ENCODE measurements at places on chromosomes 12 and 14.

DNA sequence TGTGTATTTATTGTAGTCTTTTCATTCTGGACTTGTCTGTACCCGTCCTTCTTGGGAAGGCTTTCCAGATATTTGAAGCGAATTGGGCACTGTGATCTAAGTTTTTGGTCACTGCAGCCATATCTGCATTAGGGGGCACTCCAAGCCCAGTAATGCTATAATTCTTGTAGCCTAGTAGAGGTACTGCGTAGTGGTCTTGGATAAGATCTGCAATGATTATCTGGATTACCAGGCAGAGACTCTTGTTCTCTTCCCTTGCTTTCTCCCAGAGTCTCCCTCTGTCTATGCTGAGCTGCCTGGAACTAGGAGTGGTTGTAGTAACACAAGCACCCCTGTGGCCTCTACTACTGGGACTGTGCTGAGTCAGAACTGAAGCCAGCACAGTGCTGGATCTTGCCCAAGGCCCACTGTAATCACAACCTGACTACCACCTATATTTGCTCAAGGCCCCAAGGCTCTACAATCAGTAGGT lies 30.0 kb downstream of the SLC38A2 start:
- peak; percentile 33 for DNase-seq

- DNase-seq = no peak
These were observed 143.1 kb downstream of the TPH2 start for GRCh38 chr12:72081777-72082176.

DNA sequence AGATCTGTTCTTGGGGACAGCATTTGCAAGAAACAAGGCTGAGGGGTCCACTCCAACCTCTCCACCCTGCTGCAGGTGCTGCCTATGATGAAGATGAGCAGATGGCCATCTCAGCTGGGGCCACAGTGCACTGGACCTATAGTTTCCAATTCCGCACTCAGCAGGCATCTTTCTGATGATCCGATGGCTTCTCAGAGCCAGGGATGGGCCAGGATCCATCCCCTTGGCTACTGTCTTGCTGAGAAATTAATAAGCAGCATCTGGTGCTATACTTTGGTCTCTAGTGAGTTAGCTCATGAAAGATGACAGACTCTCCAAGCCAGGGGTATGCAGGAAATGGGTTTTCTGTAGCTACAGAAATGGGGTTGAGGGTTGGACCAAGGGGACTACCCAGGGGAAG lies 18.4 kb upstream of the BDKRB1 start:
- DNase-seq = no peak

DNA sequence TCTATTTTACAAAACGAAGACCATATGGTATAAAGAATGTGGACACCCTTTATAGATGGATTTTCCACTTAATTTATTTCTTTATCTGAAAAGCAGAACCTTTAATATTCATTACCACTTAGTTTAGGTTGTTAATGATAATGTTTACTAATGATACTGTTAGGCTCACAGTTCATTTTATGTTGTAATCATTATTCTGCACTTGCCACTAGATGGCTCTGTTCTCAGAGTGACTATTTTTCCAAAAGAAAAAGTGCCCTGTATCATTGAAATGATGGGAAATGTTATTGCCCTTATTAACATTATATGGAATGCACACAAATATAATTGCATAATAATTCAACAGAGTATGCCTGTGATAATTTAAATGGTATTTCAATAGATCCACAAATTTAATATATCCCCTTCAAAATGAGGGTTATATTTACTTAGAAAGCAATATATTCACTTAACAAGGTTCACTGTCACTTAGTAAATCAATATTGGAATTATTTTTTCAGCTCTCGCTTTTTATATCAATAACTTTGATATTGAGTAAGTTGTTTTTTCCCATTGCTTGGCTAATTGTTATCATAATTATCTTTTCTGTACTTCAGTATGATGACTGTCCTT lies 95.7 kb downstream of the PDE3A start:
- DNase-seq = no peak

GRCh38 chr14:100078997-100079725 lies 13.9 kb downstream of the EVL start:
- DNase-seq = peak; percentile 60

DNA sequence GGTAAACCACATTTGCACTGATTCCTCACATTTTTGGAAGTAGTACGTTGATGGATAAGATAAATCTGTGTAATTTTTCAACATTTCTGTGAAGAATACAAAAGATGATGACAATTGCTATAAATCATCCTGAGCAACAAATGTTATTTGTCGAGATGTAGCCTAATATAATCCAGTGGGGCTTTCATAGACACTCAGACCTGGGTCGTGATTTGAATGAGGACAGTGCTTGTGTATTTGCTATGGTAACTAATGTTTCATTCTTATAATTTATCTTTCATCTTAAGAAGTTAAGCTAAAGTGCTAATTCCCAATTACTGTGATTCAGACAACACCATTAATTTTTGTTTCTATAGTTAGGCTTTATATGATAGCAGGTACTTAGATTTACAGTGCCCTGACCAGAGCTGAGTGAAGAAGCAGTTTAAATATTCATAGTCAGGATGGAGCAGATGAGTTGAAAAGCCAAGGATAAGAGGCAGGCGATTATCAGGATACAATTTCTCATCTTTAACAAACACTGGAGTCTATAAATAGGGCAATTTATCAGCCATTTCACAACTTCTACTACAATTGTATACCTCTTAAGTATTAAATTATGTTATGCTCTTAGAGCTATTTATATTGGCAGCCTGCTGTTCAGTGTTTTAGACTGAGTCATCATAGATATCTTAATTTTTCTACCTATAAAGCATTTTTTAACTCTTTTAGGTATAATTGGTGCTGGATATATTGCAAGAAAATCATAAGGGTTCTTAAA lies 359.9 kb downstream of the TRHDE start:
- no peak for DNase-seq
